ENCODE measurements at places on chromosomes 3 and 15. TPM values are rescaled to one million over a fixed set of nuclear protein-coding genes. Genes with fewer than 3 reads are reported as not detected.

EIF4E3 gene
- not detected for total RNA-seq

ISG20 gene
- total RNA-seq = 310 TPM

SLC51A gene
- not detected for total RNA-seq

MKRN2OS gene
- not detected for total RNA-seq

FSD2 gene
- 0.28 TPM for total RNA-seq

STARD5 gene
- total RNA-seq = 8.3 TPM

FGF7 gene
- not detected for total RNA-seq

TMEM158 gene
- not detected for total RNA-seq

SNX22 gene
- 61.6 TPM for total RNA-seq

PLCH1 gene
- not detected for total RNA-seq

IL12A gene
- not detected for total RNA-seq

NCKIPSD gene
- total RNA-seq = 39.9 TPM

CEP70 gene
- total RNA-seq = 32.3 TPM

HYKK gene
- total RNA-seq = 0.40 TPM

CTSH gene
- total RNA-seq = 21.1 TPM

GOLGA8S gene
- 0.09 TPM for total RNA-seq

PAK6 gene
- not detected for total RNA-seq

SH3GL3 gene
- total RNA-seq = not detected

PLSCR2 gene
- not detected for total RNA-seq

IMPG2 gene
- total RNA-seq = not detected

ABHD17C gene
- total RNA-seq = 0.70 TPM

BCL2A1 gene
- 2.3 TPM for total RNA-seq

SERINC4 gene
- 1.9 TPM for total RNA-seq

AMIGO3 gene
- not detected for total RNA-seq

FBN1 gene
- 0.68 TPM for total RNA-seq

CHL1 gene
- 1.0 TPM for total RNA-seq

SLC6A11 gene
- total RNA-seq = not detected

FRMD5 gene
- not detected for total RNA-seq

VEPH1 gene
- not detected for total RNA-seq

CORO2B gene
- 10.5 TPM for total RNA-seq

DPPA4 gene
- total RNA-seq = not detected

GOLGA8N gene
- 1.4 TPM for total RNA-seq

PTX3 gene
- not detected for total RNA-seq

LRRC28 gene
- 30.9 TPM for total RNA-seq

AGTR1 gene
- total RNA-seq = not detected

CLDN1 gene
- not detected for total RNA-seq

STOML1 gene
- total RNA-seq = 10.0 TPM

DYNLT2B gene
- 25.5 TPM for total RNA-seq

RBP2 gene
- not detected for total RNA-seq

KNL1 gene
- total RNA-seq = 58.7 TPM

STT3B gene
- 122 TPM for total RNA-seq

TTLL13 gene
- total RNA-seq = 0.77 TPM

GOLGA8J gene
- not detected for total RNA-seq

SAMMSON gene
- total RNA-seq = not detected

All from OCI-LY7 (cell line).